ENCODE measurements at places on chromosomes 2 and 18.

- no peak for DNase-seq
These were observed 678.3 kb upstream of the ID2 start for GRCh38 chr2:8003462-8004075.

GRCh38 chr2:129762386-129763189 lies 216.9 kb upstream of the RAB6C start:
- DNase-seq: no peak

DNA sequence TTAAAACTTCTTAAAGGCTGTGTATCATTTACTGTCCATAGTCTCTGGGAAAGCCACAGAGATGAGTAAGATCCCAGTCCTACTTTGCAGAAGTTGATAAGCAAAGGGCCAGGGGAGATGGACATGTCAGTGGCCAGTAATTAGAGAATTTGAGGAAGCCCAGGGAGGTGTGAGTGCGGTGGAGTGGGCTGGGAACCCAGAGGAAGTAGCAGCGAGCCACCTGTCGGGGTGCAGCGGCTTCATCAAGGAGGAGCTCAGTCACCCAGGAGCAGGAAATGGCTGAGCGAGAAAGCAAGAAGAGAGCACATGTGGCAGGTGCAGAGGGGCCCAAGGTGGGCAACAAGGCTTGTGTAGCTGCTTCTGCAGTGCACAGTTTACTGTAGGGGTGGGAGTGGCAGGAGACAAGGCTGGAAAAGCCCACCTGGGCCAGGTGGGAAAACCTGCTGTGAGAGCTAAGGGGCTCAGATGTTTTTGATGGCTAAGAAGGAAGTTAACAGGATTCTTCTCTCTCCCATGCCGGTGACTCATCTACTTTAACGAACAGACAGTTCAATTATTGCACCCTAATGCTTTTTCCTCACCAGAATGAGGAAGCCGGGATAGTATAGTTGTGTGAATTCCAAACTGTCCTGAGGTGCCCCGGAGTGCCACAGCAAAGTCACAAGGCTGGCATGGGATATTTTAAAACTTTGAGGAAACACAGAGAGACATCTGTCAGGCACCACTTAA lies 34.8 kb upstream of the MGAT5 start:
- peak; percentile 25 for DNase-seq

DNA sequence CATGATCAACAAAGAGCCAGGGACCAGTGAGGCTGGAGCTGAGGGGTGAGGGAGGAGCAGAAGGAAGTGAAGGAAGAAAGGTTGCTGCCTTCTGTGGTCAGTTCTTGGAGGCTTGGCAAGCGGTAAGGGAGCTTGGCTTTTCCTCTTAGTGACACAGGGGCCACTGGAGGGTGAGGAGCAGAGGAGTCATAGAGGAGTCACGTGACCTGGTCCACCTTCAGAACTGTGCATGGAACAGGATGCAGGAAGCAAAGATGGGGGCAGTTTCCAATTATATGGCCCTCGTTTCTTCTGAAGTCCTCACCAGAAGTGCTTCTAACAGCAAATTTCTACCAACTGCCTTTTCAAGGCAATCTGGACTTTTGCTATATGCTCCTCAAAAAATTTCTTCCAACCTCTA lies 326.9 kb upstream of the SMIM21 start:
- no peak for DNase-seq

DNA sequence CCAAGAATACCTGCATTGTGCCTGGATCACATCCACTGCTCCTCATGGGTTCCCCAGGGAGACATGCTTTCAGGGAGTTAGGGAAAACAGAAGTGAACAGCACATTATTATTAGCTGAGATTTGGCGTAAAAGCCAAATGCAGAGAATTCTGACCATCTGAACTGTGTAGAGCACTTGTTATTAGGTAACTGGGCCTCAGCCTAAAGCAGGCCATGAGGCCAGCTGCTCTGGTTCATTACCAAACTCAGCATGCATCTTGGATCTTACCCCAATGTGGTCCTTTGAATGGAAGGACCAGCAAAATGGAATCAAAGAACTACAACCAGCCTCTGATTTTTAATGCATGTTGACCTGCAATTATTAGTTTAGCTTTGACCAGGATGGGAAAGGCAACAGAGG lies 322.3 kb downstream of the KCNS3 start:
- DNase-seq: no peak

DNA sequence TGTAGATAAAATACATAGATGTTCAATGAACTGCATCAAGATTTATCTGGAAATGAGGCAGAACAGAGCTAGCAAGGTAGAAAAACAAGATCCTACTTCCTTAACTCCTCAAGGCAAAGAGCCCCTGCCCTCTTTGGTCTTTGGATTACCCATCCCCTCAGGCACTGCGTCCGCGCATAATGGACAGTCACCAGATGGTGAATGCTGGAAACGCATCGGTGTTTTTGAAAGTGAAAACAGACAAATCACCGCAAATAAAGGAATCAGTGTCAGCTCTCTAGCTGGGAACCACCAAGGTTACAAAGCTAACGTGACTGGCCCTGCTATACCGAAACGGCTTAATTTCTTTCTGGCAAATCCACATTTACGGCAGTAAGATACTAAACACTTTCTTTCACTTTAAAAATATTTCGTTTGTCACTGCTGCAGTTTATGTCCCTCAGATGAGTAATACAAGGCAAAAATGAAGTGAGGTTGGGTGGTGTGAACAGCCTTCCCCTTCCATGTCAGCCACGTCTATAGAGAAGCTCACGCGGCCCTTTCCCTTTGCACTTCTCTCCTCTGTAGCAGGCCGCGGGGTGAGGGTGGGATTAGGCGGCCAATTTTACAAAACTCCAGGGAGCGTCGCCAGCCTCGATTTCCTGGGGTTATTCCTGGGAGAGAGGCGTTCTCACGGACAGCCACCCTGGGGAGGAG lies 627 bp upstream of the GALR1 start:
- DNase-seq: no peak

DNA sequence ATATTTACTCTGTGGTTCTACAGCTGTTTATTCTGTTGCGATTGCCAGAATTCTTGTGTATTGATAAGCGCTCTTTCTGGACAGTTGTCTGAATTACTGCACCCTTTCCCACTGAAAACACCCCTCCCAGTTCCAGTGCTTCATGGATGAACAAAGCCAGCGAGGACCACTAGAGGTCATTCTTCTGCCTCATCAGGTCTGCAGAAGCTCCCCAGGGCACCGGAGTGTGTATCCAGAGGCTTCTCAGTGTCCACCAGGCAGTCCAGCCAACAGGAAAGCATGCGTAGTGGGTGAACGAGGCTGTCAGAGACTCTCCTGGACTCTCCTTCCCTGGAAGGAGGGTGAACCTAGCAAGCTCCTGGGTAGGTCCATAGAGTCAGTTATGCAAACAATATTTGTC lies 40.6 kb upstream of the INHBB start:
- DNase-seq: no peak

- no peak for DNase-seq
These were observed 316.9 kb upstream of the THSD7B start for GRCh38 chr2:136448432-136448831.

GRCh38 chr2:71665168-71666093 lies 212.1 kb downstream of the DYSF start:
- no peak for DNase-seq

DNA sequence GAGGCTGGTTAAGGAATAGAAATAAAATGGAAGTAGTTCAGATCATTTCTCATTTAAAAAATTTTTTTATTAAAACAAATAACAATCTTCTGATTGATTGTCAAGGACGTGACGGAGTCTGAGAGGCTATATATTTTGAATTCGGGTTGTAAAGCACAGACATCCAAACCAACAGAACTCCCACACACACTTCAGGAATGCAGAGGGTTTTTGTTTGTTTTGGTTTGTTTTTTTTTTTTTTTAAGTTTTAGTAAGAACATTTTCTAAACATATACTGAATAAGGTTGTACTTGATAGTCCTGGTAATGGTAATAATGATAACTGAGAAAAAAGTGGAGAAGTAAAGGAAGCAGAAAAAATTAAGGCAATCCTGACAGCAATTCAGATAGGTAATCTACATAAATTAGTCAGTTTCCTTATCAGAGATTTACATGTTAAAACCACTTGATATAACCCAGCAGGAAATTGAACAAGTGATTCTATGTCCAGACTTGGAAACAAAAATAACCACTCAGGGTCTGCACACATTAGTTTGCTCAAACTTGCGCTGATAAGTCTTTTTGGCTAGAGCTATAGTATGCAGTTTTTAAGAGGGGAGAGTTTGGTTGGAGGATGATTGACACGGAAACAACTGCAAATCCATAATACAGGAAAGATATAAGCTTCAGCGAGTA lies 51.5 kb upstream of the CTAGE1 start:
- no peak for DNase-seq

- no peak for DNase-seq
These were observed 257.7 kb upstream of the COPS8 start for GRCh38 chr2:236827997-236828396.

DNA sequence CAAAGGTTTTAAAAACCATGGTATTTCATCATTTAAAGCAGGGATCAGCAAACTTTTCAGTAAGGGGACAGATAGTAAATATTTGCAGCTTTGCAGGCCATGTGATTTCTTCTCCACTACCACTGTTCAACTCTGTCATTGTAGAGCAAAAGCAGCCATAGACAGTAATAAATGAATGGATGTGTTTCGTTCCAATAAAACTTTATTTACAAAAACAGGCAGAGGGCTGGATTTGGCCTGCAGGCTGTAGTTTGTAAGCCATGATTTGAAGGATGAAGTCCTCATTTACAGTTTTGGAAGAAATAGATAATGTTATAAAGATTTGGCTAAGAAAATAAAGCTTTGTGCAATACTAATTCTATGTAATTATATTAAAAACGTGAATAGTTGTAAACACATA lies 1.8 kb downstream of the SERPINB12 start:
- DNase-seq: no peak

Data from SIG-M5 (cell line).